ENCODE measurements at places on chromosomes 5 and 9. TPM values are rescaled to one million over a fixed set of nuclear protein-coding genes. Genes with fewer than 3 reads are reported as not detected.

MAP1B gene
- 70.0 TPM for total RNA-seq

KCTD16 gene
- total RNA-seq = 0.18 TPM

PLK2 gene
- total RNA-seq = 190 TPM

ANKRD34B gene
- not detected for total RNA-seq

ZNF454 gene
- total RNA-seq = 0.53 TPM

CCDC183 gene
- total RNA-seq = under 0.01 TPM

ACER2 gene
- 3.4 TPM for total RNA-seq

PLCXD3 gene
- total RNA-seq = 5.7 TPM

SH3PXD2B gene
- total RNA-seq = 19.8 TPM

THG1L gene
- 15.0 TPM for total RNA-seq

GRXCR2 gene
- not detected for total RNA-seq

AFAP1L1 gene
- total RNA-seq = 5.1 TPM

CNTNAP3 gene
- total RNA-seq = 0.53 TPM

WNT8A gene
- total RNA-seq = not detected

DMGDH gene
- 1.9 TPM for total RNA-seq

TLX3 gene
- not detected for total RNA-seq

FOXD4L4 gene
- not detected for total RNA-seq

KIF24 gene
- total RNA-seq = 2.9 TPM

FBXO38 gene
- total RNA-seq = 23.7 TPM

ZNF366 gene
- total RNA-seq = not detected

MARVELD2 gene
- total RNA-seq = 0.71 TPM

SAPCD2 gene
- 17.3 TPM for total RNA-seq

SLC46A2 gene
- total RNA-seq = not detected

FAXDC2 gene
- 8.5 TPM for total RNA-seq

CCL27 gene
- 0.58 TPM for total RNA-seq

ADRB2 gene
- total RNA-seq = under 0.01 TPM

PTPDC1 gene
- total RNA-seq = 4.3 TPM

ADCY2 gene
- total RNA-seq = not detected

FSTL4 gene
- total RNA-seq = not detected

C7 gene
- 1.4 TPM for total RNA-seq

SPATA9 gene
- not detected for total RNA-seq

TGFBI gene
- total RNA-seq = 671 TPM

GMCL2 gene
- not detected for total RNA-seq

TSLP gene
- 0.35 TPM for total RNA-seq

GKAP1 gene
- 1.4 TPM for total RNA-seq

LPAR1 gene
- total RNA-seq = 103 TPM

OTULINL gene
- total RNA-seq = 19.9 TPM

PCDHB14 gene
- under 0.01 TPM for total RNA-seq

ESM1 gene
- 6.6 TPM for total RNA-seq

CARD19 gene
- total RNA-seq = 110 TPM

PTGER4 gene
- 25.5 TPM for total RNA-seq

TMEM232 gene
- 1.2 TPM for total RNA-seq

MYMK gene
- not detected for total RNA-seq

C9orf72 gene
- total RNA-seq = 4.3 TPM

HTR1A gene
- not detected for total RNA-seq

OR2Y1 gene
- not detected for total RNA-seq

SAXO1 gene
- not detected for total RNA-seq

LCNL1 gene
- 0.29 TPM for total RNA-seq

LHX3 gene
- not detected for total RNA-seq

GPR150 gene
- total RNA-seq = 0.18 TPM

ANKRD55 gene
- not detected for total RNA-seq

TAS2R1 gene
- total RNA-seq = not detected

MARCOL gene
- not detected for total RNA-seq

CCDC69 gene
- total RNA-seq = 6.3 TPM

ARHGEF37 gene
- total RNA-seq = 0.89 TPM

ZNF622 gene
- total RNA-seq = 45.3 TPM

CEL gene
- under 0.01 TPM for total RNA-seq

MLANA gene
- not detected for total RNA-seq
